ENCODE measurements at places on chromosomes 2 and 18.

DNA sequence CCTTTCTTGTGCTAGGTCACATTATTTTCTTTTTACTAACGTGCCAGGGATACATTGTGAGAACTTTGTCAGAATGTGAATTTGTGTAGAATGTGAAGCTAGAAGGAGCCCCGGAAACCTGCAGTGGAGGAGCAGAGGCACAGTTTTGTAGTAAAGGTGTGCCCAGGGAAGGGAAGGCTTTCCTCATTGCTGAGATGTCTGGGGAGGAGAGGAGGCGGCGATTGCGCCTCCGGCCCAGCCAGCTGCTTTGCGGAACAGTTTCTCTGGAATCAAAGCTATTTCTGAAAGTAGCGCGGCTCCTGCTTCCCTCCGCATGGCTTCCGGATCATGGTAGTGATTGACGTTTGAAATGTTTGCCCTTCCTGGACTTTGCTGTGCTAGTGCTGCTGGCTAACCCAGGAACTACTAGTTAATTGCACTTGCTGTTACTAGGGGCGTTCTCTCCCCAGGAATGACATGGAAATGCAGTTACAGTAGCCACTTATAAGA, 83.1 kb upstream of the RBM44 start:
- no peak for DNase-seq

- no peak for DNase-seq
Measured at GRCh38 chr2:65724752-65725151, 292.4 kb upstream of the SPRED2 start.

DNA sequence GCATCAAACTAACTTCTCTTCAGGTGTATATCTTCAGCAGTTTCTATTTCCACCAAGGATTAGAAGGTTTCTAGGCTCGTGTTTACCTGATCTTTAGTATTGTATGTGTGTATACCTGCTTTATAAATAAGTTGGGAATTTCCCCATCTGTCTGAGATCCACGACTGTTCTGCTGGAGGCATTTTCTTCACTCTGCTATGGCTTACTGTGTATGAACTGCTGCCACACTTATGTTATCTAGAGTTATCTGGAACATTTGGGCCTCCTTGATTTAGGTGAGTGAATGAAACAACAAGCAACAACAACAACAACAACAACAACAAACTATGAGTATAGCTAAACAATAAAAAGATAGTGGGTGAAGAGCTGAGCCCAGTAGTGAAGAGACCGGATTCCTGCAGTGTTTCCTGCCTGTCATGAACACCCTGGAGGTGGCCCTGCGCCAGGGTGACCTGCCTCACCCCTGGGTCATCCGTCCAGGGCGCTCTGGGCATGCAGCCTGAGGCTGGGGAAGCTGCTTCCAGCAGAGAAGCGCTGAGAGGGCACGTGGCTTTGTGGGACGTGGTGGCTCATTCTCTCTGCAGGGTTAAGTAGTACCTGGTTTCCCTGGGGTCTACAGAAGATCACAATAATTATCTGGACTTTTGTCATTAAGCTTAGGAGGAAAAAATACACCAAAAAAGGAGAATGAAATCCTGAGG, 56.1 kb upstream of the GATA6 start:
- DNase-seq: no peak

GRCh38 chr2:177338177-177338721, 54.3 kb upstream of the AGPS start:
- DNase-seq: no peak

- no peak for DNase-seq
Measured at GRCh38 chr18:76805221-76805620, 17.1 kb upstream of the ZNF236 start.

- DNase-seq: no peak
Measured at GRCh38 chr2:206432193-206433082, 10.9 kb upstream of the ADAM23 start.

- no peak for DNase-seq
Measured at GRCh38 chr18:68262690-68263294, 452.1 kb downstream of the TMX3 start.

DNA sequence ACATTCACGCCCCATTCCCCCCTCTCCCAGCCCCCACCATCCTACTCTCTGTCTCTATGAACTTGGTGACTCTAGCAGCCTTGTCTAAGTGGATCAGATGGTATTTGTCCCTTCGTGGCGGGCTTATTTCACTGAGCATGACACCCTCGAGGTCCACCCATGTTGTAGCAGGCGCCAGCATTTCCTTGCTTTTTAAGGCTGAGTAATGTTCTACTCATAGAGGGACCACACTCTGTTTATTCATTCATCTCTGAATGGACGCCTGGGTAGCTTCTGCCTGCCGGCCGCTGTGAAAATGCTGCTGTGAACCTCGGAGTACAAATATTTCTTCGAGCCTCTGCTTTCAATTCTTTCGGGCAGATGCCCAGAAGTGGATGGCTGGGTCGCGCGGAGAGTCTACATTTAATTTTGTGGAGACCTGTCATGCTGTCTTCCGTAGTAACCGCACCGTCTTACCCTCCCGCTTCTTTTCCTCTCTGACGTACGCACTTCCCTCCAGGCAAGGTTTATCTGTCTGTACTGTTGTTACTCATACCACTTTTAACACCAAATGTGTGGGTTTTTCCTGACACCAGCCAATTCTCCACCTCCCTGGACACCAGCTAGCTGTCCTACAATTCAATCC, 5.6 kb downstream of the CROCC2 start:
- no peak for DNase-seq

DNA sequence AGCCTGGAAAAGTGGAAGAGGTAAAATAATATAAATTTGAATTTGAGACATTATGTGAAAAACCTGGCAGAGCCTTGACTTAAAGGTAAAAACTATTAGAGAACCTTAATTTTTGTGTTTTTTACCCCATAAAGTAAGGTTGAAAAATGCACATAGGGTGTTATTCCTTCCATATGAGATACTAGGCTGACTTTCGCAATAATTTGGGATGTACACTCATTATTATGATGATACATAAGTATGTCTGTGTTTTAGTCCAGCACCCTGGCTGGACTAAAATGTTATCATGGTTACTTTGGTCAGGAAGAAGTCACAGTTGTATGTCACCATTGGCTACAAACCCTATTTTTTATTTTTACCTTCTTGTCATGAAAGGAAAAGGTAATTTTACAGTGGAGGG, 19.8 kb downstream of the NEMP2 start:
- DNase-seq: no peak

DNA sequence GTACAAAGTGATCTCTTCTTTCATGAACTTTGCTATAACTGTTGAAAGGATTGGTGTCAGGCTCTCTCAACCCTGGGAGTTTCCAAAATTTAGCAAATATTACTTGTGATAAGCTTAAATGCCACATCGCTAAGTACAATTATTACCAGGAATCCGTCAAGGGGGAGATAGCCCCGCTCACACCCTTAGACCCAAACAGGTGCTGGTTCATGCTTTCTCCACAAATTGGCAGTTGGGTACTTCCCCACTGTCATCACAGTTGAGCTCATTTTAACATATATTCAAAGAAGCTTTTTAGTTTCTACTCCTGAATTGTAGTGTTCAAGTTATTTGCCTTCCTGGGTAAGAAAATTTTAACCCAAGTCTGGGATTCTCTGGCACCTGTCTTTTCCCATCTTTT, 29.8 kb upstream of the EPB41L5 start:
- no peak for DNase-seq

DNA sequence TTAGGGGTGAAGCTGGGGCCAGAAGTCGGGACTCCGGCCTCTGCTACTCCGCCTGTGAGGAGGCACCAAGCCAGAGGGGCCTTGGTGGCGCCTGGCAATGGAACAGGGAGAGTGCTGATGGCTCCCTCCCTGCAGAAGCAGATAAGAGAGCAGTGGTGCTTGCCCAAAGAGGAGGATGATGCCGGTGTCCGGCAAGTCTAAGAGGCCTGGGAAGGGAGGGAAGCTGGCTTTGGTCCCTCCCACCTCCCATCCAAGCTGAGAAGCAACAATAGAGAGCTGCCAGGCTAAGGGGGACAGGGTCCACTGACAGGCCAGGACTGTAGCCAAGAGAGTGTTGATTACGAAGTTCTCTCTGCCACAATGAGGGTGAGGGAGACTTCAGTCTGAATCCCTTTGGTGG, 479.5 kb downstream of the TNS1 start:
- no peak for DNase-seq

GRCh38 chr18:34522603-34523002, 187.5 kb upstream of the DTNA start:
- no peak for DNase-seq

- DNase-seq: no peak
Measured at GRCh38 chr2:205022841-205023240, 477.6 kb downstream of the PARD3B start.

- no peak for DNase-seq
Measured at GRCh38 chr2:145597006-145597405, 1077.1 kb upstream of the ZEB2 start.

DNA sequence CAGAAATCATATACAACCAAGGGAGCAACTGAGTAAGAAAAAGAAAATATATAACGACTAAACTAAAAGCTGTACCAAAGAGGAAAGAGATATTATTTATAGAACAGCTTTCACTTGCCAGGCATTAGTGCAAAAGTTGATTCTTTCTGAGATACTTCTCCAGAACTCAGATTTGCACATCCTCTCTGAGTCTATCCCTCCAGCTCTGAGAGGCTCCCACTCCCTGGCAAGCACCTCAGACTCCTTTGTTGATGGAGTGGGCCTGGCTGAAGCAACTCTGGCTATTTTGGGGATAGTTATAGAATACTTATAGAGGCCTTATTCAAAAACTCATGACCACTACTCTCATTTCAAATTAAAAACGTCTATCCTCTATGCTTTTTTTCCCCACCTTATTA, 501.6 kb upstream of the TNP1 start:
- no peak for DNase-seq

DNA sequence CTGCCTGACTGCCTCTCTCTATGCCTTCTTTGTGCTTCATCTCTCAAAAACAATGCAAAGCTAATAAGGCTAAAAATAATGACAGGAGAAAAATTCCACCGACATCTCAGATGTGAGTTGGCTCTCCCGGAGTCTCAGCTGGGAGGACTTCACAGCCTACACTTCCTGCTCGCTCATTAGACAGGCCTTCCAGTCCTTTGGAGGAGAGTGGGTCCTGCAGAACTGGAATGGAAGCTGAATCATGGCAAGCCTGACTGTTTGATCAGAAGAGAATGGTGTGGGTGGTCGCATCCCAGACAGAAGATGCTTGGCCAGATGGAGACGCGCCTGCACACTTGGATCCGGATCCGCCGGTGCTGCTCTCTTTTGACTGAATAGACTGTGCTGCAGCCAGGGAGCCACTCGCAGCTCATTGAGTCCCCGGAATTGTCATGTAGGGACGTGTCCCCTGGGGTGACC, 49.7 kb downstream of the TRIB2 start:
- no peak for DNase-seq

GRCh38 chr2:36409935-36410334, 54.4 kb downstream of the CRIM1 start:
- DNase-seq: no peak

DNA sequence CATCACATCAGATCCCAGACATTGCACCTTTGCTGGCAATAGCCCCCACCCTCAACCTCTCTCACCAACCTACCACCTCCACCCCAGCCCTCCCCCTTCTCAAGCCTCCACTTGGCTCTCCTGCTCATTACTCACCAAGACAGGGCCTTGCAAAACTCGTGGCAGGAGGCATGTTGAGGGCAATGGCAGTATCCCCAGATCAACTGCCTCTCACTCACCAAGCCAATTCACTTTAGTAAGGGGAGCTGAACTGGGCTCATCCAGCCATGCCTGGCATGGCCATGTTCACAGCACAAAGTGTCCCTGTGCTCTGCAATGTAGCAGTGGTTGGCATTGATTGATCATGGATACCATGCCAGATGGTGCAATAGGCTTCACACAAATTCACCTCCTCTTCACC, 46.3 kb upstream of the TEX51 start:
- DNase-seq: no peak

- DNase-seq: no peak
Measured at GRCh38 chr2:144326825-144327224, 193.1 kb downstream of the ZEB2 start.

GRCh38 chr2:128423788-128424165, 105.1 kb upstream of the HS6ST1 start:
- DNase-seq: no peak

- no peak for DNase-seq
Measured at GRCh38 chr2:63983986-63984605, 35.1 kb downstream of the VPS54 start.

GRCh38 chr2:65749545-65749944, 317.1 kb upstream of the SPRED2 start:
- no peak for DNase-seq

DNA sequence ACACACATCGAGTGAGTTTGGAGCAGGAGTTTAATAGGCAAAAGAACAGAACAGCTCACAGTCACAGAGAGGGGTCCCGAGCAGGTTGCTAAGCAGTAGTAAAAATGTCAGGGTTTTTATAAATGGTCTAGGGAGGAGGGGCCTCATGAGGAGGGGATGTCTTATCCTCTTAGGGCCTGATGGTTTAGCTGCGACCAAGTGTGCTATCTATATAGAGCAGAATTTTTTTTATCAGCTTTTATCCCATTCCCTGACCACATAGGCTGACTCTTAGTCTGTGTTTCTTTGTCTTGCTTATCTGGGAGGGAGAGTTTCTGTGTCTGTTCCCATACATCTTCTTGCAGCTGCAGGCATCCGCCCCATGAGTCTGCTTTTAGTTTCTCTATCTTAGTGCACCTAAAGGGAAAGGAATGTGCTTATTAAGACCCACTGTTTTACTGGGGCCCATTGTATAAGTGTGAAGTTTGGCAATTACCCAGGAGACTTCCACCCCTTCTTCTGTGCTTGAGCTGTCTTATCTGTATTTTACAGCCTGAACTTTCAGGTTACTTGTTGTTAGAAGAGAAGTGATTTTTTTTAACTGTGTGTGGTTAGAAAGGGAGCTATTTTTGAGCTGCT, 30.4 kb upstream of the GMCL1 start:
- DNase-seq: no peak

DNA sequence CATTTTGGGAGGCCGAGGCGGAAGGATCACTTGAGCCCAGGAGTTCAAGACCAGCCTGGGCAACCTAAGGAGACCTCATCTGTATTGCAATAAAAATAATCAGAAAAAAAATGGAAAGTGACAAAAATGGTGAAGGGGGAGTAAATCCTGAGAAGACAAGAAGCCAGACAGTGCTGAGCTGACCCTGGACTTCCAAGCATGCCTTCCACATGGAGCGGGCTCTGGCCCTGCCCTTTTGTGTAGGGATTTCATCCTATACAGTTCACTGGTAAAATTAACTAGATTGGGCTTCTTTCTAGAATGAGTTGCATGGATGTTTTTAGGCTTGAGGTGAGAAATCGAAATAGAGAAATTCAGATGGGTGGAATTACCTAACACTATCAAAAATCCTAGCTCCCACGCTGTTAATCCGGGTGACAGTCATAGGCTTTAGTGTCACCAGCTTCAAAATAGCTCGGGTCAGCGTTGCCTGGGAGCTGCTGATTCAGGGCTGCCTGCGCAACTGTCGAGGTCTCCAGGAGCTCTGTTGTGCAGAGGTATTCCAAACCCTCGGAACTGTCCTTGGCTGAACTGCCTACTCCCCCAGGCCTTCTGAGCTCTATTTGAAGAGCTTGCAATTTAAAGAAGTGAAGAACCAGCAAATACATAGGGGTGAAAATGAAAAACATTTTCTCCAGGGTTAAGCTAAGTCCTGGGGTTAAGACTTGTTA, 21.5 kb upstream of the ZNF532 start:
- DNase-seq: no peak

All from endothelial cell (in vitro differentiated cells).